Transverse colon (tissue), 4 donors: ENCODE measurements at places on chromosomes 6 and 20. TPM values are rescaled to one million over a fixed set of nuclear protein-coding genes. Genes with fewer than 3 reads are reported as not detected.

The SPDEF gene
- total RNA-seq = 9.0 TPM

The SMIM8 gene
- 20.2 TPM for total RNA-seq

The GPLD1 gene
- total RNA-seq = 1.6 TPM

DNA sequence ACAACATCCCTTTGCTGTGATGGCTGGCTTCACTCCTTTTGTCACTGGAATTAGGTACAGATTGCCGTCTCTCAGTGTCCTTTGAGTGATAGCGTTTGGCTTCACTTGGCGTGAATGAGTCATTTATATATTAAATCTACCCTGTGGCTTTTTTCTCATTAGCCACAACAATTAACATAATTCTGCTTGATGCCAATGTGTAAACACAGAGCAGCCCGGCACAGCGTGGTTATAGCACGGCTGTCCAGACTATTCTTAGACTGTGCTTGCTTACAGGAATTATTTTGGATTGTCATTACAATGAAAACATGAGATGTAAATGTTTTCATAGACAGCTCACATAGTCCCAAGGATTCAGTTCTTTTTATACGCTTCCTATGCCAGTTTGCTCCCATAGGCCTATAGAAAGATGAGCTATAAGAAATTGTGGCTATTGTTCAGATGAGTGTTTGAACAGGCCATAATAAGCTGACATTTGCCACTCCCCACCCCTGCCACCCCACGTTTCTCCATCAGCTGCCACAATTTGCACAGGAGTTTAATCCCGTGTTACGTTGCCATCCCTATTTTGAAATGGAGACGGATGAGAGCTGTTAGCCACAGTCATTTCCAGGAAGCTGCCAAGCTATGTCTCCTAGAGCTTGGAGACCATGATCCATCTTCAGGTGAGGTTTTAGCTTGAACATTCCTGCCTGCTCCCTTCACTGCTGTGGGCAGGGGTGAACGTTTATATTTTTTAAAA is 65.9 kb downstream of the PPP1R14C start:
- no peaks in the 10 kb centered on the region for H3K27me3 ChIP-seq
- no peaks in the 10 kb centered on the region for H3K36me3 ChIP-seq
- no peak overlapping the region for H3K4me3 ChIP-seq
- no peak for DNase-seq
- no peaks in the 10 kb centered on the region for H3K4me1 ChIP-seq
- H3K27ac ChIP-seq = no peak overlapping the region

GRCh38 chr6:53979468-53980067 is 131.7 kb upstream of the MLIP start:
- H3K27me3 ChIP-seq = no peaks in the 10 kb centered on the region
- H3K4me3 ChIP-seq = no peak overlapping the region
- H3K4me1 ChIP-seq = no peaks in the 10 kb centered on the region
- no peaks in the 10 kb centered on the region for H3K36me3 ChIP-seq
- no peak for DNase-seq

- no peak overlapping the region for H3K4me3 ChIP-seq
- no peak for DNase-seq
- no peaks in the 10 kb centered on the region for H3K27me3 ChIP-seq
- H3K27ac ChIP-seq = no peak overlapping the region
- H3K4me1 ChIP-seq = peaks cover 16% of the 10 kb centered on the region
- H3K36me3 ChIP-seq = peaks cover 21% of the 10 kb centered on the region
Measured at GRCh38 chr20:38751360-38751976, 3.2 kb downstream of the ACTR5 start.

DNA sequence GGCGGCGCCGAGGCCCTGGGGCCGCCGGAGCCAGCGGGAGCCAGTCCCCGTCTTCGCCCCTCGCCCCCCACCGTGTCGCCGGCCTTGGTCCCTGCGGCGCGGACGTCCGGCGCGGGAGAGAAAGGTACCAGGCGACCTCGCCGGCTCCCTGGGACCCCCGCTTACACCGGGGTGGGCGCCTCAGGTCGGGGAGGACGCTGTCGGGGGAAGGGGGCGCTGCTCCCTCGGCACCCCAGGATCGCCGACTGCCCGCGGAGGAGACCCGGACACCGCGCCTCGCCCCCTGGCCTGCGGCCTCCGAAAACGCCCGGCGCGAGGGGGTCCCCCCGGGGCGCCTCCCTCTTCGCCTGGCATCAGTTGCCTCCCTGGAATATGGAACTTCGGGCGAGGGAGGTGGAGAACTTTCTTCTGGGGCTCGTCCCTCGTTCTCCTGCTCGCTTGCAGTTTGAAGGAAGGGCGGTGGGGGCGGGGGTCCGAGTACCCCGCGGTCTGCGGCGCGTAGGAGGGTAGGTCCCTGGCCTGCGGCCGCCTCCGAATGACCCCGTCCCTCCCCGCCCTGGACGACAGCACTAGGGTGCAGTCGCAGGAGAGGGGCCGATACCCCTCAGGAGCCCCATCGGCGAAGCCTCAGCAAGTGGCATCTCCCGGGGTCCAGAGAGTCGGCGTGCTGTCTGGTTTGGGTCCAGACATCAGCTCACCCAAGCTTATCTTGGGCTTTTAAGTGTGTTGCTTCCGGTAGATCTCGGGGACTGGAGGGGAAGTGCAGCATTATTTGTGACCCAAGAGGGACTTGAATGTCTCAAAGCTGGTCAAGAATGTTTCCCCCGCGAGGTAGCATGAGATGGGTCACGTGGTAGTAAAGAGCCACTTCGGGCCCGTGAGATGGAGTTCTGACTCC is 549 bp downstream of the ANKRD6 start:
- H3K27me3 ChIP-seq = peaks cover 6% of the 10 kb centered on the region
- DNase-seq = peak; percentile 20
- no peaks in the 10 kb centered on the region for H3K36me3 ChIP-seq
- H3K4me3 ChIP-seq = peak overlapping the region; percentile 85

DNA sequence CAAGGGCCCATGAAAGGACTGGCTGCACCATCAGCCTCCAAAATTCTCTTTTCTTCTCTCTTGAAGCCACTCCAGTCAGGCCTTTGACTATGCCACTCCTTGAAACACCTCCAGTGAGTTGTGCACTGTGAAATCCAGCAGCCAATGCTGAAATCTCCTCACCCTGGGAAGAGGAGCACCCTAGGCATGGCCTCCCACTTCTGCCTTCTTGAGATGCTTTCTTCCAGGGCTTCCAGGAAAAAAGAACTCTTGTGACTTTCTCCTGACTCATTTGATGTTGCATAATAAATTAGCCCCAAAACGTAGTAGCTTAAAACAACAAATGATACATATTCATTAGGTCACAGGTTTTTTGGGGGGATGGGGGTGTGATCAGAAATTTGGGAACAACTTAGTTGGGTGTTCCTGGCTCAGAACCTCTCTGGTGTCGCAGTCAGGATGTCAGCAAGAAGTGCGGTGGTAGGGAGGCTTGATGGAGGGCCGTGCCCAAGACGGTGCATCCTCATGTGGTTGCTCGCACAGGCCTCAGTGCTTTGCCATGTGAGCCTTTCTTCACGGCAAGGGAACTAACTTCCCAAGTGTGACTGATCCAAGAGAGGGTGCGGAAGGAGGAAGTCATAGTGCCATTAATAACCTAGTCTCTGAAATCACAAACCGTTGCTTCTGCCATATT is 12.1 kb downstream of the NCR2 start:
- no peak for DNase-seq
- H3K27me3 ChIP-seq = peaks cover 15% of the 10 kb centered on the region
- no peak overlapping the region for H3K4me3 ChIP-seq
- H3K36me3 ChIP-seq = no peaks in the 10 kb centered on the region
- H3K27ac ChIP-seq = no peak overlapping the region

DNA sequence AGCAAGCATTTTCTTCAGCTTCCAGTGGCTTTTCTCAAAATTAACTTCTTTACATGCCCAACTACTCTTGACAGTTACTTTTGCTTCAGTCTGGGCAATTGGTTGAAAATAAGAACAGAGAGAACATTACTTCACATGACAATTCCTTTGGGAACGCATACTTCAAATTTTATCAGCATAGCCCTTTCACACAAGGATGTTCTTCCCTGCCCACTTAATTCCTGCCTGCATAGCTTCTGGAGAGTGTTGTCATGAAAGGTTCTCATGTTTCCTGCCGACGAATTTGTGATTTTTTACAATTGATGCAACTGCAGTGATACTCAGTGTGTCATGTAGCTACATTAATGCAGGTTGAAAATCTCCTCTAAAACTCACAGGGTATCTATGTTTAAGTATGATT is 22.0 kb upstream of the SNRNP48 start:
- H3K4me1 ChIP-seq = no peaks in the 10 kb centered on the region
- H3K27me3 ChIP-seq = no peaks in the 10 kb centered on the region
- H3K4me3 ChIP-seq = no peak overlapping the region
- no peak overlapping the region for H3K27ac ChIP-seq
- H3K36me3 ChIP-seq = peaks cover 27% of the 10 kb centered on the region

DNA sequence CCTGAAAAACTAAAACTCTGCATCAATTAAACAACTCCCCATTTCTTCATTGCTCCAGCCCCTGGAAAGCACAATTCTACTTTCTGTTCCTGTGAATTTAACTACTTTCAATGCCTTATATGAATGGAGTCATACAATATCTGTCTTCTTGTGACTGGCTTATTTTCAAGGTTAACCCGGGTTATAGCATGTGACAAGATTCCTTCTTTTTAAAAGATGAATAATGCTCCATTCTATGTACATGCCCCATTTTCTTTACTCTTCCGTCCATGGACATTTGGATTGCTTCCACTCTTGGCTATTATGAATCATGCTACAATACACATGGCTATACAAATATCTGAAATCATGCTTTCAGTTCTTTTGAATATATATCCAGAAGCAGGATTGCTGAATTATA is 334.9 kb upstream of the ID4 start:
- no peak for DNase-seq
- no peaks in the 10 kb centered on the region for H3K4me1 ChIP-seq
- no peaks in the 10 kb centered on the region for H3K36me3 ChIP-seq

GRCh38 chr6:136783495-136784270 is 8.6 kb downstream of the MAP3K5 start:
- no peak overlapping the region for H3K4me3 ChIP-seq
- no peaks in the 10 kb centered on the region for H3K36me3 ChIP-seq
- no peaks in the 10 kb centered on the region for H3K27me3 ChIP-seq
- no peak for DNase-seq
- H3K4me1 ChIP-seq = peaks cover 61% of the 10 kb centered on the region

- H3K36me3 ChIP-seq = no peaks in the 10 kb centered on the region
- no peak overlapping the region for H3K27ac ChIP-seq
- no peak overlapping the region for H3K4me3 ChIP-seq
Measured at GRCh38 chr20:9363673-9364072, 150.7 kb upstream of the LAMP5 start.

GRCh38 chr6:52736145-52736544 is 27.1 kb downstream of the GSTA2 start:
- H3K36me3 ChIP-seq = no peaks in the 10 kb centered on the region
- no peaks in the 10 kb centered on the region for H3K4me1 ChIP-seq
- no peak overlapping the region for H3K4me3 ChIP-seq
- no peak overlapping the region for H3K27ac ChIP-seq
- no peaks in the 10 kb centered on the region for H3K27me3 ChIP-seq

DNA sequence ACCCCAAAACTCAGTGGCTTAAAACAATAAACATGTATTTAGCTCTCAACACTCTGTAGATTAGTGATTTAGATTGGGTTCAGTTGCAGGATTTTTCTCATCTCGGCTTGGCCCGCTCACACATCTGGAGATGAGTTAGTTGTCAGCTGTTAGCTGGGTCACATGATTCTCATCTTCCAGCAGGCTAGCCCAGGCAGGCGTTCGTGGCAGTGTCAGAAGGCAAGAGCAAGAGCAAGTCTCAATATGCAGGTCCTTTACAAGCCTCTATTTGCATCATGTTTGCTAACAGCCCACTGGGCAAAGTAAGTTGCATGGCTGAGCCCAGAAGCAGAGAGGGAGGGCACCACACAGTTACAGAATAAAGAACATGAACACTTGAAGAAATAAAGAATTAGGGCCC is 83.6 kb upstream of the MYLIP start:
- DNase-seq = no peak
- H3K36me3 ChIP-seq = no peaks in the 10 kb centered on the region
- H3K27me3 ChIP-seq = no peaks in the 10 kb centered on the region
- H3K27ac ChIP-seq = no peak overlapping the region
- H3K4me3 ChIP-seq = no peak overlapping the region
- H3K4me1 ChIP-seq = no peaks in the 10 kb centered on the region

- no peaks in the 10 kb centered on the region for H3K27me3 ChIP-seq
- DNase-seq = no peak
- no peak overlapping the region for H3K4me3 ChIP-seq
- H3K4me1 ChIP-seq = no peaks in the 10 kb centered on the region
- H3K36me3 ChIP-seq = no peaks in the 10 kb centered on the region
Measured at GRCh38 chr6:71258078-71258866, 30.3 kb upstream of the OGFRL1 start.

DNA sequence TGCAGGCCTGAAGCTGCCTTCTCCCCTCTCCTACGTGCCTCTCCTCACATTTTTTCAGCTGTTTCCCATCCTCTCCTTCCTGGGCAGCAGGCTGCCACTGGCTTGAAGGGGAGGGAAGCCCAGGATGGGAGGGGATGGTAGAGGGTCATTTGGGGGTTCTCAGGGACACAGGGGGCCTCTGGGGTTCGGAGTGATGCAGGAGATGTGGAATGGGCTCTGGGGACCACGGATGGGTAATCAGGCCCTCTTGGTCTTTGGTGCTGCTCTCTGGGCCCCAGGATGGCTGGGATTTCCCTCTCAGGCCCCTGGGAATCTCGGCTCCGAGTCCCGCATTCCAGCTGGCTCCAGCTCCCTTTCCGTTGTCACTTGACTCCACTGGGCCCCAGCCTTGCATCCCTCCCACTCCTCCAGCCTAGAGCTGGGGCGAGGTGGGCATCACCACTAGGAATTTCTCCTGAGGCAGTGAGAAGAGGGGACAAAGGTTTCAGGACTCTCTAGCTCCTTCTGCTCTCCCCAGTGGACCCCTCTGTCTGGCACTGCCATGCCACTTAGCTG is 2.0 kb upstream of the DDR1 start:
- H3K27ac ChIP-seq = peak overlapping the region; percentile 95
- H3K27me3 ChIP-seq = no peaks in the 10 kb centered on the region
- H3K36me3 ChIP-seq = no peaks in the 10 kb centered on the region
- no peak overlapping the region for H3K4me3 ChIP-seq
- peaks cover 39% of the 10 kb centered on the region for H3K4me1 ChIP-seq
